ENCODE measurements at places on chromosomes 4 and X.

- no peak for DNase-seq
Measured at GRCh38 chr4:108829966-108830492, 67.2 kb upstream of the ETNPPL start.

DNA sequence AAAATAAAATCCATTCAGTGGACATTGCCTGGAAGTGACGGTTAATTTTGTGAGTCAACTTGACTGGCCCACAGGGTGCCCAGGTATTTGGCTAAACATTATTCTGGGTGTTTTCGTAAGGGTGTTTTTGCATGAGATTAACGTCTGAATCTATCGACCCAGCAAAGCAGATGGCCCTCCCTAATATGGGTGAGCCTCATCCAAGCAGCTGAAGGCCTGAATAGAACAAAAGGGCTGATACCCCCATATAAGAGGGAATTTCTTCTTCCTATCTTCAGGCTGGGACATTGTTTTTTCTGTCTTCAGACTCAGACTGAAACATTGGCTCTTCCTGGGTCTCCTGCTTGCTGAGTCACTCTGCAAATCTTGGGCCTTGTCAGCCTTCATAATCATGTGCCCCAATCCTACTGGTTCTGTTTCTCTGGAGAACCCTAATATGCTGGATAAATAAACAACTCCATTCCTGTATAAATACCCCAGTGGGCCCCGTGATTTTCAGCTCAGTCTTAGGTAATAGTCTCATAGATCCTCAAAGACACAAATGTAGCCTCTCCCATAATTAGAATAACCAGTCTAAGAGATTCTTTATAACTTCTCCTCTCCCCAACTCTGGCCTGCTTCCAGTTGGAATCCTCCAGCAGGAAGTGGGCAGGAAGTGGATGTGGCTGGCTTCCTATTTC, 33.1 kb upstream of the DDX3X start:
- no peak for DNase-seq

DNA sequence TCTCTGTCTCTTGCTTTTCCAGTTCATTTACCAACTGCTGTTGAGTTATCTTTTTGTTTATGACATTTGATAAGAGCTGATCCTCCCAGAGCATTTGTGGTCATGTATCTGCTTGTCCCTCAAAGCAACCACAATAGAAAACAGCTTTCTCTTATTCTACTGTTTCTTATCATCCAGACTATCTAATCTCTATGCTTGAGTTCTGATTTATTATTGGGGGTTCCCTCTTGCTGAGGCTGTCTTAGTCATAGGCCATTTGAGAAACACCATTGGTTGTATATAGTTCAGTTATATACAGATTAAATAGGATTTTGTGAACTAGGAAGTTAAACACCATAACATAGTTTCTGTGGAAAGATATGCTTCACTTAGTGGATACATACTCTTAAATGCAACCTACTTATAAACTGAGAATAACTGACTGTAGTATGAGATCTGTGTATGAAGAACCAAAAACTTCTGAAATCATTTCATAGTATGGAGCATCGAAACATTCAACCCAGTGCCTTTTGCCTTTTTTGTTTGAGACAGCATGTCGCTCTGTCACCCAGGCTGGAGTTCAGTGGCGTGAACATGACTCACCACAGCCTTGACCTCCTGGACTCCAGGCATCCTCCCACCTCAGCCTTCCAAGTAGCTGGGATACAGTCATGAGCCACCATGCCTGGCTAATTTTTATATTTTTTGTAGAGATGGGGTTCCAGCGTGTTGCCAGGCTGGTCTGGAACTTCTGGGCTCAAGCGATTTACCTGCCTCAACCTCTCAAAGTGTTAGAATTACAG, 75.8 kb downstream of the STIM2 start:
- no peak for DNase-seq

DNA sequence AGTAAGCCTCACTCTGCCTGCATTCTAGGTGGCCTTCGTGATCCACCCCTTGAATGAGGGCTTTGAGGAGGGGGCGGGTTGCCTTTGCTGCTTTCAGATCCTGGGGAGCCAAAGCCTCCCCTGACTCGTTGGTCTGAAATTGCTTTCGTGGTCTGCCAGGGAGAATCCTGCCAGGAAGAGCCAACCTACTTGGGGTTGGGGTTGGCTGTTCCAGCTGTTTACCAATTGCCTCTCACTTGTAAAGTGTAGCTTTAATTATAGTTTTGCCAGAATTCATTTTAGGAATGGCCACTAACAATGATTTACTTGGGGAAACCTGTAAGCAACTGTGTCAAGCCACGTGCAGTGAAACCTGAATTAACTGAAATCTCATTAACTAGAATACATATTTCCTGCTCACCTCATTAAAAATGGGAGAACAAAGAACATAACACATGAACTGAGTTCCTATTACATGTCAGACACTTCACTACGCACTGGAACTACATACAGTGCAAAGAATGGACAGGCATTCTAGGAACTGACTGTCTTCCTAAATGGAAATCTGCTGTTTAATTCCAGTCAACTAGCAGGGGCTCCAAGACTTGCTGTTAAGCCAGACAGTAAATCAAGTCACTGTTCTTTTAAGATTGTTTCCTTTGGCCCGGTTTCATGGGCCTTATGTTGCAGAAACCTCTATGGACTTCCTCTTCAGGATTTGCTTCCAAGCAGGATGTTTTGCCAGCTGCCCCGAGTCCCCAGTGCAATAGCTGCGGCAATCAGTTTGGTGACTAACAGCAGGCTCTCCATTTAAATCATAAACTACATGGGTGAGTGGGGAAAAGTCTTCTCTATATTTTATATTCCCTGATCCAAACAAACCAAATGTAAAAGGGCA, 16.4 kb upstream of the NKRF start:
- DNase-seq = no peak

DNA sequence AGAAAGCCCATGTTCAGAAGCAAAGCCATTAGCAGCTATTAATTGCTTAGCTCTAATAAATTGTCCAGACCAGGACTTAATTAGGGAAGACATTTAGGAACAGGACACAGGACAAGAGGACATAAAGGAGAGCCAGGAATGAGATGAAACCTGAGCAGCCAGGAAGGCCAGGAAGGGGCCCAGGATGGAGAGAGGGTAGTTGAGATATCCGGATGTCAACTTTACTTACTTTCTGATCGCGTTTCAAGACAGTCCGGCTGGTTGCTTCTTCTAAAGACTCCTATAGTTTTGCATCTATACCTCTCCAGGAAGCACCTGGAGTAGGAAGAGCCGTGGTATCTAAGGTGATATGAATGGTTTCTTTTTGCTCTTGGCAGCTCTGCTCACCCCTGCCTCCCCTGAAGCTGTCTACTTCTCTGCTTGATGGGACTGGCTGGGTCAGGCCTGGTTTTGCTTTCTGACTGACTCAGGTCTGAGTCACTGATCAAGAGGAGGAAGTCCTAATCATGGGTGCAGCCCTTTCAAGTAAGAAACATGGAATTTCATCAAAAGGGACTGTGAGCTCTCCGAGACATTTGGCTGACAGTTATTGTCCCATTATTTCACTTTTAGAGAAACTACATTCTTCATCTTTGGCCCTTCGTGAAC, 733.3 kb downstream of the RPA4 start:
- DNase-seq = no peak

DNA sequence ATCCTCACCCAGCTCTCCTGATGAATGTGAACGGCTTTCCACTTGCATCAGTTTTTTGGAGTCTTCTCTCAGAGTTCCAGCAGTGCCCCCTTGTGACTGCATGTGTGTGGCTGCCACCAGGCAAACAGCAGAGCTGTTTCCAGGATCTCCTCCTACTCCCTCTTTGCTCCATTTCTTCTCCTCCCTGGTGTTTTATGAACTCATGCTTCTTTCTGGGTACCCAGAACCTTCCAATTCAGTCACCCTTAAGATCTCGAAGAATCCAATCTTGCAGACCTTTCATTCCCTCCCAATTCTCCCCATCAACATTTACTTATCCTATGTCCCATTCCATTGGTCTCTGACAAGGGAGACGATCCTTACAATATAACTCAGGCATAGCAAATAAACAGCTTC, 6.8 kb upstream of the TCEANC start:
- peak; percentile 24 for DNase-seq

- DNase-seq = no peak
Measured at GRCh38 chr4:169128902-169129301, 118.8 kb upstream of the CBR4 start.

- no peak for DNase-seq
Measured at GRCh38 chr4:187251896-187252295, 528.2 kb upstream of the FAT1 start.

GRCh38 chrX:138908577-138908976, 197.1 kb upstream of the FGF13 start:
- no peak for DNase-seq

DNA sequence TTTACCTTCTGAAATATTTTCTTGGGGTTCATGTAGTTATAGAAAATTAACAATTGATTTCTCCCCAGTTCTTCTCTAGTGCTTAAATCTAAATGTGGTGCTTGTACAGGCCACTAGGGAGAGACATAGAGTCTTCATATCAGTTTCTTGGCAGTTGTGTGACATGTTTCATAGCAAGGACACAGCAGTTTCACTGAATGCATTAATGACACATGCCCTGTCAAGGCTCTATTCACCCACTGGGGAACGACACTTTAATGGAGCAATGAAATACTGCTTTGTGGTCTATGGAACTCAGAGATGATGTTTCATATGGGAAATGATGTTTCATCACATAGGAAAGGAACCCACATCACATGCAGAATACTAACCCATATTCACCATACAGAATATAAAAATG, 2.8 kb downstream of the VEGFC start:
- DNase-seq = no peak

- peak; percentile 8 for DNase-seq
Measured at GRCh38 chrX:154369449-154370299, 4.8 kb downstream of the FLNA start.

GRCh38 chr4:82499738-82500434, 61.9 kb downstream of the TMEM150C start:
- no peak for DNase-seq

DNA sequence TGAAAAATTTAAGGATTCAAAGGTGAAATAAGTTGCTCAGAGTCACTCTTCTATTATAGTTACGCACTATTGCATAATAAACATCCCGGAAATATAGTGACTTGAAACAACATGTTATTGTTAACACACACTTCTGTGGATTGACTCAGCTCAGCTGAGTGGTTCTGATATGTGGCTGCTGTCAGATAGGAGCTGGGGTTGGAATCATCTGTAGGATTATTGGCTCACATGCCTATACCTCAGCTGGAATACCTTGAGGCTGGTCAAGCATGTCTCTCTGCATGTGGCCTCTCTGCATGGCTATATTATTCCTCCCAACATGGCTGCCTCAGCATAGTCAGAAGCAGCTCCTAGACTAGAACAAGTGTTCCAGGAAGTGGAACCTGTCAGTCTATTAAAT, 486.7 kb upstream of the MAGEB2 start:
- no peak for DNase-seq

DNA sequence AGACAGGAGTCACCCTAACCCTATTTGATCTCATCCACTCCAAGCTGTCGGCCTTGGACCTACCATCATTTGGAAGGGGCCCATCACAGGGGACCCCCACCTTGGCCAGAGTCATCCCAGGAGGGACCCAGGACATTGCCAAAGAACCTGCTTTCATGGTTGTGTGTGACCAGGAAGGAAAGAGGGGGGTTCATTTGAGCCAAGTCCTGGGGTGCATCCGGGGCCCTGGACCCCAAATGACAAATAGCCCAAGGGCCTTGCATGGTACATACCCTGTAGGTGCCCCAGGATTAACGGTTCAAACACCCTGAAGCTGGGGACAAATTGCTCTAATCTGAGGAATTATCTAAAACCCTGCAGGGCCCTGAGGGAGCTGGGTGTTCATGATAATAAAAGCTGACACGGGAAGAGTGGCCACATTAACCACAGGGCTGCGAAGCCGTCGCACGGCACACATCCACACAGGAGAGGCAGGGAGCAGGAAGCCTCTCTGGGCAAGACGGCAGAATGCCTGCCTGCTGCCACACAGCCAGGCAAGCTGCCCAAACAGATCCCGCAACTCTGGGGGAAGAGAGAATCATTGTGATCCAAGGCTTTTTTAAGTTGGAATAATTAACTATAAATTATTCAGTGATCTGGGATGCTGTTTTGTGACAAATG, 28.2 kb upstream of the PPP2R2C start:
- DNase-seq = no peak

DNA sequence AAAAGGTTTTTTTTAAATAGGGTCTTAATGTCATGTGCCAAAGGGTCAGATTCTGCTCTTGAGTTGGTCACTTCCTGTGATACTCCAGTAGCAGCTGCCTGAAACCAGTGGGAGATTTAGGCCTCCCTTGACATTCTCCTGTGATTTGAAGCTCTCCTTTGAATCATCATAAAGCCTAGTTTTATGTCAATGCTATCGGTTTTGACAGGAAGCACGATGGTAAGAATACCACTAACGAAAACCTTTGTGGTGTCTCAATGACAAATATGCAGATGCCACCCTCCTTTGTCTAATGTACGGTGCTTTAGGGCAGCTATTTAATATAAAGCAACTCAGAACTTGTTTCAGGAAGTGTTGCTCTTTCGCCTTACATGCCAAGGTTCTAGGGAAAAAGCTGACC, 44.2 kb downstream of the CCNI start:
- no peak for DNase-seq

DNA sequence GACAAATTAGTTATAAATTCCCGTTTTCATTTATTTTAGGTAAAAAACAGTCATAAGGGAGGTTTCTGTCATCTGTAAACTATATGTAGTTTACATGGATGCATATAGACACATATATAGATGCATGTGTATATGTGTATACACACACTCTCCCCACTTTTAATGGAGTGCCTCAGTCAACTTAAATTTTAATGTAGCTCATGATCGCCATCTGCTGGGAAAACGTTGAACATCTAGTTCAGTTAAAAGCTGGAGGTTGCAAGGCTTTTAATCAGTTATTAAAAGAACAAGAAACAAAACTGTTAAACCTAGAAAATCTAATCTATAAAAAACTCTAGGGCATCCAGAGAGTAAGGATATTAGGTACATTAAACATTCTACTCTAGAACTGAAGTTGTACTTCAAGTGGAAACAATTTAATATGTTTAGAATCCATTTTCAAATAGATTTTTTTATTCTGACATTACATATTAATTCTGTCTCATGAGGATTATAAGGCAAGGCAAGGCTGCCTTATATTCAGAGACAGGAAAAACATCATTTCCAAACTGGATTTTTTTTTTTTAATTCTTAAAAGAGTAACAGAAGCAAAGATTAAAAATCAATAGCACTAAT, 122.6 kb downstream of the SHISA3 start:
- DNase-seq = no peak

DNA sequence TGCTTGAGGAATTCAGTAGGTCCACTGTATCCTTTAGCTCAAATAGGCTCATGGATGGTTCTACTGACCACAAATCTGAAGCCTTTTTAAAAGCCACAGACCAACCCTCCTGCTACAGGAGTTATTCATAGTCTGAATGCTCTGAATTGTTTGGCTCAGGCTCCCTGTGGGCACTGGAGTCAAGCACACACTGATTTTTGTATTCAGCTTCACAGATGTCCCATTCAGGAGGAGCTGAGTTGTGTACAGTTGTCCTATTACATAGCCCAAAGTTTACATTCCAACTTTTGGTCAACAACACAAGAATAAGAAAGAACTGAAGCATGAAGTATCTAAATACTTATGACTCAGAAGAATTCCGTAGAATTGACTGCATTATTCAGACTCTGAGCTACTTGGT, 243.9 kb downstream of the UNC5C start:
- DNase-seq = peak; percentile 16
